ENCODE measurements at places on chromosomes 3 and 15.

- no peak for DNase-seq
Observed at GRCh38 chr3:143358155-143358792, 238.7 kb downstream of the CHST2 start.

GRCh38 chr3:22199095-22199494, 448.1 kb upstream of the ZNF385D start:
- DNase-seq, result no peak

- no peak for DNase-seq
Observed at GRCh38 chr15:34472947-34473346, 35.3 kb upstream of the GOLGA8A start.

DNA sequence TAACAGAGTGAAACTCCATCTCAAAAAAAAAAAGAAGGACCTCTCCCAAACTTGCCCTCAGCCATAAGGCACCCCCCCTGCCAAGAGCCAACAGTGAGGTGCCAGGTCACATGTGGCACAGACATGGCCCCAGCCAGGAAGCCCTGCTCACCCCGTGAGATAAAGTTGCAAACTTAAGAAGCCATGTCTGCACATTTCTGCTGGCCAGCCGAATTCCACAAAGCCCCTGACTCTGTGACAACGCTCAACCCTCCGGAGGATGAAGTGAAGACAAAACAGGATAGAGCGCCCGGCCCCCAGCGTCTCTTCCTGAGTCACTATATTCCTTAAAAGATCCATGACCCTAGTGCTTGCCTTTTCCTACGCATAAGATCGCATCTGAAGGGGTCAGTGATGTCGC, 188.1 kb downstream of the XXYLT1 start:
- DNase-seq, result no peak

All from central memory CD4-positive, alpha-beta T cell (primary cell).